ENCODE measurements at places on chromosomes 7 and 10.

GRCh38 chr10:9140373-9140772, 1085.9 kb downstream of the GATA3 start:
- DNase-seq: no peak

- DNase-seq: no peak
Measured at GRCh38 chr7:25308906-25309705, 80.8 kb upstream of the NPVF start.

DNA sequence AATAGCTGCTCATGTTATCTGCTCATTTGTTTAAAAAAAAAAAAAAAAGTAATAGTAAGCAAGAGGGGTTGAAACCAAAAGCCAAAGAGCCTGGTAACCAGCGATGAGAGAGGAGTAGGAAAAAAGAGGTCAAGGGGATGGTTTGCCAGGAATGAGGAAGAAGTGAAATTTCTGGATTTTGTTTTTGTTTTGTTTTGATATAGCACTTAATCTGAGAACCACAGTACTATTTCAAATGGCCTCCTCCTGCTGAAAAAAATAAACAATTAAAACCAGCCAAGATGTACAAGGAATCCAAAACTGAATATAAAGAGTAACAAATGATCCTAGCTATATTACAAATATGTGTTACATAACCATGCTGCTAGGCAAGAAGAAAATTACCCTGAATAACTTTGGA, 213.1 kb downstream of the FGFR2 start:
- no peak for DNase-seq

DNA sequence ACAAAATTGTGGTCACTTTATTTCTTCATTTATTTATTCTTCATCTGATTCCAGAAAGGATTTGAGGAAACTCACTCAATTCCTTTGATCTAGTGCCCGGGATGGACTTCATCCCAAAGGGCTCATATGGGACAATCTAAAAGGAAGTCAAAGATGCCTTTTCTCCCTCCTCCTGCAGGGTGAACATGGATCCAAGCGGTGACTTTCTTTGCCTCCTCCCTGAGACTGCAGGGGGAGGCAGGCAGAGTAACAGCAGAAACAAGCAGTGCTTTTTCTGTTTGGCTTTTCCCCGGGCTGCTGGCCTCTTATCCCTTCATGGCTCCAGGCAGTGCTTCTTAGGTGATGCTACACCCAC, 10.0 kb upstream of the DNMBP start:
- no peak for DNase-seq

- DNase-seq: no peak
Measured at GRCh38 chr7:2631946-2632732, at the start of gene TTYH3. TSS of gene TTYH3 (plus strand) at chr7:2631986. CDS start at chr7:2632156, 170 bp downstream.

DNA sequence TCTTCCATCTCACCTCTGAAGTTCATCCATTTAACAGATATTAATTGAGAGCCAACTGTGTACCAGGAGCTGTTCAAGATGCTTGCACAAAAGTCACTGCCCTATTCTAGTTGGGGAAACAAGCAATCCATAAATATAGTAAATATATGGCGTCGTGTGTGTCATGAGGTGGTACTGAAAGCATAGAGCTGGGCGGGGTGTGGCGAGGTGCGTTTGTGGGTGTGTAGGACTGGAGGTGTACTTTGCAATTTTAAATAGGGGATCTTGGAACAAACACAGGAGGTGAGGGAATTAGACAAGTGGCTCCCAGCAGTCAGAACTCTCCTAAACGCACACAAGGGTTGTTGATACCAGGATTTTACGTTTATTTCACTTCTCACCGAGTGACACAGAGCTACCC, 490 bp upstream of the ZNF239 start:
- DNase-seq: no peak

- no peak for DNase-seq
Measured at GRCh38 chr10:29537799-29538198, 97.0 kb downstream of the SVIL start.

GRCh38 chr7:117937049-117937752, 64.0 kb upstream of the CTTNBP2 start:
- no peak for DNase-seq

- DNase-seq: no peak
Measured at GRCh38 chr10:54585572-54585971, 215.5 kb downstream of the PCDH15 start.

DNA sequence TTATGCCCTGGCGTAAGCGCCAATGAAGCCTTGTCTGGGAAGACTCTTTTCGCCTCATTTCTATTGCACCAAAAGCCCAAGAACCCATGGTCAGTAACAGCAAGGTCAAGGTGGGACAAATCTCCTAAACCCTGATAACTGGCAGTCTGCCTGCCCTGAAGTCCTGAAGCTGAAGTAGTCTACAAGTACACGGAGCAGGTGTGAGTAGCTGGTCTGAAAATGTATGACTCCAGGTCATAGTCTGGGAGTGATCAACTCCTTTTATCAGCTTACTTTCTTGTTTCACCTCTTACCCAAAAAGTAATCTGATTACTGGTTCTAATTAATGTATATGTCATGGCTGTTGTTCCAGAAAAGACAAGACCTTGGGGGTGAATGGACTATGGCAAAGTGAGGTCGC, 107.3 kb upstream of the EFCAB10 start:
- no peak for DNase-seq

GRCh38 chr10:51602326-51602725, 97.1 kb downstream of the CSTF2T start:
- no peak for DNase-seq

DNA sequence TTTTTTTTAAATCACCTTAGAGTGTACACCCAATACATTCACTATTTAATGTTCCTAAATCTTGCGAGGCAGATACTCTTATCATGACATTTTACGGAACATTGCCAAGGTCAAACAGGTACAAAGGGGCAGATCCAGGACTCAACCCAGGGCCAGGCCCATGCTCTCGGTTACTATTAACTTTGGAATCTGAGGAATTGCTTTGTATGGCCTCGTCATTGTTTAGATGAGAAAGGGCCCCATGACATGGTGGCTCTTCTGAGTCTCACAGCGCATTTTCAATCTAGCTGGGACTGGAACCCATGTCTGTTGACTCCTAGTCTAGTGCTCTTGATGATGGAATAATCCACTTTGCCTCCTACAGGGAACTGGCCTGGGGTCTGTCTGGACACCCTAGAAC, 59.1 kb downstream of the GATA3 start:
- no peak for DNase-seq

DNA sequence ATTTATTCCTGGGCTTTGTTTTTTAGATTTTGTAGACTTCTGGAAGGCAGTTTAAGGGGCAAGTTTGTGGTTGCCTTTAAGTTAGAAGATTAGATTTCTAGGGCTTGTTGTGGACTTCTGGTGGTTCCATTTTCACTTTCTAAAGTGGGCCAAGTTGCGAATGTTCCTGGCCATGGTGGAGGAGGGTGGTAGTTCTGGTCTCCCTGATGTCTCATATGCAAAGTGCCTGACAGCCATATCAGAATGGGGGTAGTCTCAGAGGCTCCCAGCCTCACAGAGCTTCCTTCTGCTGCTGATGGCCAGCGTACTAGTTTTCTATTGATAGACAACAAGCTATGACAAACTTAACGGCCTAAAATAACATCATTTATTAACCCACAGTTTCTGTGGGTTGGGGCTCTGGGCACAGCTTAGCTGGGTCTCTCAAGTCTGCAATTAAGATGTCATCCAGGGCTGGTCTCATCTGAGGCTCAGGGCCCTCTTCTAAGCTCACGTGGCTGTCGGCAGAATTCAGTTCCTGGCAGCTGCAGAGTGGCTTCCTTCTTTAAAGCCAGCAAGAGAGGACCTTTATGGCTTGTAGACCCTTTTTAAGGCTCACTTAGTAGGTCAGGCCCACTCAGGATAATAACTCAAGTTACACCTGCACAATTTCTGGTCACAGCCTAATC, 44.8 kb downstream of the BMPER start:
- DNase-seq: no peak

- no peak for DNase-seq
Measured at GRCh38 chr10:63744060-63744941, 223.1 kb downstream of the REEP3 start.

DNA sequence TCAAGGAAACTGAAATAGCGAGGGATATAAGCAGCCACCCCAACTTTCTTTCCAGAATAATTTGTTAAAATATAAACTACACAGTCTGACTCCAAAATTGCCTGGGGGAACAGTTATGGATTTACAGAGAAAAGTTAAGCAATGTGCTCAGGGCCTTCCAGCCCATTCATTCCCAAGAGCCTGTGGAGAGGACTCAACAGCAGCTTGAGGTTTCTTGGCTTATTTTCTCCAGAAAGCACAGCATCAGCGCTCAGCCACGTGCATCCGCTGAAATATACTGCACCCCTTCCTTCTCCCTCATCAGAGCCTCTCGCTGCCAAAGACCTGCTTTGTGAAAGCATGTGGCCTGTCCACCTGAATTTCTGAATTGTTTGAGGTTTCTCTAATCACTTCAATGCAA, 375.2 kb upstream of the VWC2 start:
- no peak for DNase-seq

GRCh38 chr7:81248420-81248819, 329.6 kb upstream of the SEMA3C start:
- DNase-seq: no peak

- no peak for DNase-seq
Measured at GRCh38 chr7:129351320-129351719, 82.9 kb upstream of the STRIP2 start.

DNA sequence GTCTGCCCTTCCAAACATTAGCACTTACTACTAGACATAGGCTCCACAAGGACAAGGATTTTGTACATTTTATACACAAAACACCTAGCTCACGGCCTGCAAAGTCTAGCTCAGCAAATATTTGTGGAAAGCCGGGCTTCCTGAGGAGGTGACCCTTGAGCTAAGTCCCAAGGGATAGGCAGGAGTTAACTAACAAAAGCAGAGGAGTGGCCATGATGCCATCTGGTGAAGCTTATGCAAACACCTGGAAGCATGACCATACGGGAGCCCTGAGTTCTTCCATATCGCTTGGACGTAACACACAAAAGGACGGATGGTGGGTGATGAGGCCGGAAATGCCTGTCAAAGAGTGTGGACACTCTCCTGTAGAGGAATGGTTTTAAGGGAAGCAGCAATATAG, 25.9 kb upstream of the YAE1 start:
- DNase-seq: no peak

DNA sequence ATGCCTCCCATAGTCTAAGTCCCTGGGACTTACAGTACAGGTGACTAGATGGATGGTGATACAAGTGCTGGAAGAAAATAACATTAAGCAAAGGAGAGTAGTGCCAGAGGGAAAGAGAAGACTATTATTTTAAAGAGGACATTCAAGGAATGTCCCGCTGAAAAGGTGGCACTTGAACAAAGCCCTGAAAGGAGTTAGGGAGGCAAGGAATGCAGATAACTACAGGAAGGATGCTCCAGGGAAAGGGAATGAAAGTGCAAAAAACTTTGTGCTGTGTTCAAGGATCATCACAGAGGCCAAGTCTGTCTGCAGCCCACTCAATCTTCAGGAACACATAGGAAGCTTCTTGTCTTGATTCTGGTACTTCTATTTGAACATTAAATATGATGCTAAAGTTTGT, 14.9 kb downstream of the ANKMY2 start:
- DNase-seq: no peak

DNA sequence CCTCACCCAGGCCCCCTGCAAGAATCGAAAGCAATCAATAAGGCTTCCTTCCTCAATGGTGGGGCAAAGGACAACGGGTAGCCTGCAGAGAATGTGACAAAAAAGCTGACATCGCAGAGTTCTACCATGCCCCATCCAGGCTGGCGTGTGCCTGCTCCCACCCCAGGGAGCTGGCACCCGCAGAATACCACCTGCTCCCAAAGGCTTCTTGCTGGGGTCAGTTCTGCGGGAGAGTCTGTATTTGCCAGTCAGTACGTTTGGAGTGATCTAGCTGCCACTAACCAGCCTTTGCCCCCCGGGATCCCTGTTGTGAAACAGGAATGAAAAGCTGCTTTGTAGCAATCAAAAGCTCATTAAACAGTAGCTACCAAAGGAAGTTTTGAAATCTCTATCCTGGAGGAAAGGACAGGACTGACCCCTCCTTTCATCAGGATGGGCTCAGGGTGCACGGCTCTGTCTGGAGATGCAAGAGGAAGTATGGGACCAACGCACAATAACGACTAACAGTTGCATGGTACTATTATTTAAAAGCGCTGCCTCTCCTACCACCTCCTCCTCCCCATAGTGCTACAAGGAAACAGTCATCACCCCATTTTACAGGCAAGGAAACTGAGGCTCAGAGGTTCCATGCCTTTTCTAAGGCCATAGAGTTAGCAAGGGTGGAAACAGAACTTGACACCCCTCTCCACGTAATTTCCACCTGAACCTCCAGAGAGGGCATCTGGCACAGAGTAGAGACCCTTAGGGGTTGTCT, 67.0 kb downstream of the FGFR2 start:
- DNase-seq: no peak

DNA sequence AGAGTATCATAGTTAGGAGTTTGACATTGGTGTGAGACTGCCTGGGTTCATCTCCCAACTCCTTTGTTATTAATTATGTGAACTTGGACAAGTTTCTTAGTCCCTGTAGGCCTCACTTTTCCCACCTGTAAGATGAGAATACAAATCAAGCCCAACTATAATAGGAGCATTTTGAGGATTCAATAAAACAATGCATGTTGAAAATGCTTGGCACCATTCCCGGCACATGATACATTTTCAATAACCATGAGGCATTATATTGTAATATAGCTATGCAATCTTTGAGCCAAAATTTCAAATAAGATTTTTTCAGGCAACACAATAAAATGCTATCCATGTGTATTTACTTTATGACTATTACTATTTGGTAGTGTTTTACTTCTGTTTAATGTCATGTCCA, 229.0 kb upstream of the SP4 start:
- no peak for DNase-seq

DNA sequence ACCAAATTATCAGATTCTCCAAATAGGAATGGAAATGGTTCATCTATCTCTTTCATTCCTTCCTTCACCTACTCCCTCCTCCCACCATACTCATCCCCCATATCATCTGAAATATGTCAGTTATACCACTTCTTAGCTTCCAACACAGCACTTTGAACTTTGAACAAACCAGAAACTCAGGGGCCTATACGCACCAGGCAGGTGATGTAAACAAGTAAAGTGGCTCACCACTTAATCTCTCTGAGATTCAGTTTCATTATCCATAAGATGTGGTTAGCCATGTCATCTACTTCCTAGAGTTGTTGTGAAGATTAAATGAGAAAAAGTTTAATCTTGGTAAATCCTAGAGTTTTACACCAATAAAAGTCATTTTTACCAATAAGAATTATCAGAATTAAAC, 65.9 kb upstream of the LRRN3 start:
- no peak for DNase-seq

DNA sequence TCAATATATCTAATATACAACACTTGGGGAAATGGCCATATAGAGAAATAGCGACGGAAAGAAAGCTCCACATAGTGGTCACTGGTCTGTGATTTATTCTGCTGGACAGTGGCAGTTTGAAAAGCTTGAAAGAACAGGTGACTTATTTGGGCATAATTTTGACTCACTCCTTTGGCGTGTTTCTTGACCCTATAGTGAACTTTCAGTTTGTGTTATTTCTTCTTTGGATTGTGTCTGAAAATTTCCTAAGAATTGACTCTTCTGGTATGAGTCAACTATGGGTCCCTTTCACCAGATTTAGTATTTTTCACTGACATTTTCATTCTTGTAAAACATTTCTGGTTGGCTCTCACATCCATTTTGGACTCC, 25.8 kb upstream of the IMMP2L start:
- DNase-seq: no peak
